Upper lobe of right lung (tissue), 1 donor: ENCODE measurements at places on chromosomes 6 and 20. TPM values are rescaled to one million over a fixed set of nuclear protein-coding genes. Genes with fewer than 3 reads are reported as not detected.

The C6orf58 gene
- not detected for total RNA-seq

The F13A1 gene
- total RNA-seq = 94.5 TPM

The TNXB gene
- total RNA-seq = 162 TPM

The PPP1R16B gene
- total RNA-seq = 22.1 TPM

GRCh38 chr20:41018153-41018552 is 10.5 kb upstream of the TOP1 start:
- H3K27me3 ChIP-seq = no peaks in the 10 kb centered on the region
- H3K27ac ChIP-seq = no peak overlapping the region
- H3K4me3 ChIP-seq = no peak overlapping the region
- H3K36me3 ChIP-seq = no peaks in the 10 kb centered on the region
- H3K4me1 ChIP-seq = peaks cover 2% of the 10 kb centered on the region

GRCh38 chr20:54056762-54057639 is 13.4 kb downstream of the BCAS1 start:
- no peak overlapping the region for H3K27ac ChIP-seq
- no peaks in the 10 kb centered on the region for H3K36me3 ChIP-seq
- H3K4me1 ChIP-seq = no peaks in the 10 kb centered on the region
- no peak overlapping the region for H3K4me3 ChIP-seq
- no peak for DNase-seq

- no peaks in the 10 kb centered on the region for H3K27me3 ChIP-seq
- no peak overlapping the region for H3K27ac ChIP-seq
- no peaks in the 10 kb centered on the region for H3K36me3 ChIP-seq
- H3K4me1 ChIP-seq = no peaks in the 10 kb centered on the region
- H3K4me3 ChIP-seq = no peak overlapping the region
Measured at GRCh38 chr6:136016228-136017225, 165.0 kb downstream of the PDE7B start.

DNA sequence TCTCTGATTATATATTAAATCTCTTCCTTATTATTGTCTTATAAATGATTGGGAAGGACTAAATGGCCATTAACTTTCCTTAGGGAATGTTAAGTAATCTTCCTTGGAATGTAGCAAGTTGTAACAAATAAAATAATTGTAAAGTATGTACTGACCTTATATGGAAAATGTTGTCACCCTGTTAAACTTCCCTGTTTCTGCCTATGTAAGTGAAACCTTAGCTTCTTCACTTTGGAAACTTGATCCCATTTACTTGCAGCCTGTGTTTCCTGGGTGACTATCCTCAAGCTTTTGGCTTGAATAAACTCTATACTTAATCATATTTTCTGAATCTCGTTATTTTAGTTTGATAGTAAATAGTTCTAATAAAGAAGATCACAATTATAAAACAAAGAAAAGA is 519.5 kb upstream of the PTCHD4 start:
- no peaks in the 10 kb centered on the region for H3K4me1 ChIP-seq
- no peak for DNase-seq
- H3K4me3 ChIP-seq = no peak overlapping the region
- no peaks in the 10 kb centered on the region for H3K36me3 ChIP-seq
- no peak overlapping the region for H3K27ac ChIP-seq
- no peaks in the 10 kb centered on the region for H3K27me3 ChIP-seq

GRCh38 chr6:89597988-89598387 is 40.6 kb downstream of the LYRM2 start:
- no peaks in the 10 kb centered on the region for H3K27me3 ChIP-seq
- no peak overlapping the region for H3K4me3 ChIP-seq
- DNase-seq = no peak
- no peaks in the 10 kb centered on the region for H3K4me1 ChIP-seq
- H3K27ac ChIP-seq = no peak overlapping the region

- H3K4me3 ChIP-seq = no peak overlapping the region
- H3K27me3 ChIP-seq = no peaks in the 10 kb centered on the region
- peak; percentile 64 for DNase-seq
- peaks cover 44% of the 10 kb centered on the region for H3K4me1 ChIP-seq
- H3K36me3 ChIP-seq = peaks cover 11% of the 10 kb centered on the region
- peak overlapping the region; percentile 36 for H3K27ac ChIP-seq
Measured at GRCh38 chr20:57397693-57398108, 6.5 kb downstream of the RBM38 start.

GRCh38 chr20:37526839-37527637 is 638 bp downstream of the BLCAP start:
- peak; percentile 69 for DNase-seq
- peak overlapping the region; percentile 90 for H3K4me3 ChIP-seq
- H3K36me3 ChIP-seq = no peaks in the 10 kb centered on the region
- peak overlapping the region; percentile 100 for H3K27ac ChIP-seq
- peaks cover 29% of the 10 kb centered on the region for H3K4me1 ChIP-seq
- no peaks in the 10 kb centered on the region for H3K27me3 ChIP-seq

DNA sequence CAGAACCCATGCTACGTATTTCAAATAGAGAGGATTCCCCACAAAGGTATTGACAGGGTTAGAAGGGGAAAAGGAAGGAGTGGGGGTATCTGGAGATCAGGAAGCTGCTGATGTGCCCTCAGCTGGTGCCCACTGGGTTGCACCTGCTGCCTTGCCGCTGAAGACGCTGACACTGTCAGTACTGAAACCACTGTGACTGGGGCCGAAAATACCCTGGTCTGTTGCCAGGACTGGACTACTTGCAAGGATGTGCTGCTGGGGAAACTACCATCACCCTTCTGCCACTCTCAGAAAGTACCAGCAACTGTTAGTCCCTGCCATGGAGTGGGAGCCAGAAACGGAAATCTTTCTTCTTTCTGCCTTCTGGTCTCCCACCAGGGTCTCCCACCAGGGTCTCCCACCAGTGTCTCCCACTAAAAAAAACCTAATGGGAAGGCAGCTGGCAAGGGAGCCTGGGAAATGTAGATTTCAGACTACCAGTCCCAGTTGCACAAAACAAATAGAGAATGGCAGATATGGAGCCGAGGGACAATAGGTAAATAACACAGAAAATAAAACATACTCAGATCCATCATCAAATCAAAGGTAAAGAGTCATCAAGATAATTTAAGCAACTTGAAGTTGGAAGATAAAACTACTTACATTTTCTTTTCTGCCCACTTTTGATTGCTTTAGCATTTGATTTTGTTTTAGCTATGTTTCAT is 204.8 kb downstream of the TPBG start:
- no peaks in the 10 kb centered on the region for H3K4me1 ChIP-seq
- H3K36me3 ChIP-seq = no peaks in the 10 kb centered on the region
- no peak overlapping the region for H3K27ac ChIP-seq
- no peaks in the 10 kb centered on the region for H3K27me3 ChIP-seq

DNA sequence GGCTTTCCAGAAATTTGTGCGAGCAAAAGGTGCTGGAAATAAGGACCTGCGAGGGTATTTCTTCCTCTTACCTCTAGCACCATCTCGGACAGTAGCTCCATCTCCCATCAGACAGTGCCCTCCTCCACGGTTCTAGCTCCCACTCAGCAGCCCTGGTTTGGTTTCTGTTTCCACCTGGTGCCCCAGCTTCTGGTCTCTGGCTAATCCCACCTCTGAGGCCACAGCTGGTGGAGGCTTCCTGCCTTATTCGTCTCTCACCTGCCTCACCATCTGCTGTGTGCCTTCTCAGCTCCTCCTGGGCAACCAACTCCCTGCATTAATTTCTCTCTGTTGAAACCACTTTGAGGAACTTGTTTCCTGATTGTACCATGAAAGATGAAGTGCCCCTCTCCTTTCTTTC is 162.4 kb upstream of the CDYL start:
- no peak overlapping the region for H3K27ac ChIP-seq
- no peaks in the 10 kb centered on the region for H3K4me1 ChIP-seq
- no peaks in the 10 kb centered on the region for H3K36me3 ChIP-seq

DNA sequence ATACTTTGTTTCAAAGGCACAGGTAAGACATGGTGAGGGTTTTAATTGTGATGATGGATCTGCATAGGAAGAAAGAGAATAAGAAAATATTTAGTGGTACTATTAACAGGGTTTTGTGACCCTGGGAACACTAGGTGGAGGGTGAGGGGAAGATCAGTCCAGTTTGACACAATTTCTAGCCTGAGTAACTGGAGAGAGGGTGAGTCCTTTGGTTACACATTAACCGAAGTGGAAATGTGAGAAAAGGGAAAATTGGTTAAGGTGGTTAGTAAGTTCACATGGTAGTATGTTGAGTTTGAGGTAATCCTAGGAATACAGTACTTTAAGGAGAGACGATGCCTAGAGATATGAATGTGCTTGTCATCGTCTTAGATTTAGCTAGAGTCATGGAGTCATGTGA is 54.8 kb upstream of the POU3F2 start:
- no peak for DNase-seq
- H3K4me1 ChIP-seq = no peaks in the 10 kb centered on the region
- H3K27ac ChIP-seq = no peak overlapping the region

DNA sequence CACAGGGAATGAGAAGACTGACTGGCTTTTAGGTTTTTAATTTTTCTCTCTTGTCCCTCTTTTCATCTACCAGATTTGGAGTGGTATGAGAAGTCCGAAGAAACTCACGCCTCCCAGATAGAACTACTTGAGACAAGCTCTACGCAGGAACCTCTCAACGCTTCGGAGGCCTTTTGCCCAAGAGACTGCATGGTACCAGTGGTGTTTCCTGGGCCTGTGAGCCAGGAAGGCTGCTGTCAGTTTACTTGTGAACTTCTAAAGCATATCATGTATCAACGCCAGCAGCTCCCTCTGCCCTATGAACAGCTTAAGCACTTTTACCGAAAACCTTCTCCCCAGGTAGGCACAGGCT is 644 bp downstream of the MAD2L1BP start:
- peaks cover 40% of the 10 kb centered on the region for H3K36me3 ChIP-seq
- DNase-seq = no peak
- peak overlapping the region; percentile 83 for H3K27ac ChIP-seq
- no peaks in the 10 kb centered on the region for H3K27me3 ChIP-seq

- peak overlapping the region; percentile 71 for H3K27ac ChIP-seq
- DNase-seq = no peak
- peaks cover 4% of the 10 kb centered on the region for H3K4me1 ChIP-seq
- no peak overlapping the region for H3K4me3 ChIP-seq
- H3K36me3 ChIP-seq = no peaks in the 10 kb centered on the region
- no peaks in the 10 kb centered on the region for H3K27me3 ChIP-seq
Measured at GRCh38 chr6:14107711-14108494, 9.7 kb upstream of the CD83 start.

GRCh38 chr6:124076336-124077048 is 272.8 kb downstream of the NKAIN2 start:
- no peak overlapping the region for H3K4me3 ChIP-seq
- H3K27ac ChIP-seq = no peak overlapping the region
- no peak for DNase-seq
- no peaks in the 10 kb centered on the region for H3K4me1 ChIP-seq
- no peaks in the 10 kb centered on the region for H3K27me3 ChIP-seq
